ENCODE measurements at places on chromosomes 6 and 20. TPM values are rescaled to one million over a fixed set of nuclear protein-coding genes. Genes with fewer than 3 reads are reported as not detected.

NRSN2 gene
- total RNA-seq, result 9.5 TPM

GMPR gene
- total RNA-seq, result 0.97 TPM

ERVFRD-1 gene
- total RNA-seq, result not detected

SFTA2 gene
- not detected for total RNA-seq

TSBP1 gene
- total RNA-seq, result not detected

KPNA5 gene
- total RNA-seq, result 10.2 TPM

MTHFD1L gene
- total RNA-seq, result 115 TPM

LY6G6F gene
- not detected for total RNA-seq

HLA-DQA1 gene
- 0.97 TPM for total RNA-seq

WFDC5 gene
- not detected for total RNA-seq

CAPN11 gene
- not detected for total RNA-seq

OXT gene
- not detected for total RNA-seq

BNIP5 gene
- not detected for total RNA-seq

OVOL2 gene
- total RNA-seq, result not detected

NHLRC1 gene
- 0.19 TPM for total RNA-seq

FILIP1 gene
- not detected for total RNA-seq

TRIM40 gene
- not detected for total RNA-seq

HLA-DRA gene
- total RNA-seq, result 6.0 TPM

CCN6 gene
- total RNA-seq, result not detected

C6orf47 gene
- 16.9 TPM for total RNA-seq

SLC4A11 gene
- 1.1 TPM for total RNA-seq

NKX2-4 gene
- not detected for total RNA-seq

TASP1 gene
- 8.2 TPM for total RNA-seq

SPINT3 gene
- not detected for total RNA-seq

LAMA5 gene
- 1.1 TPM for total RNA-seq

BPIFB2 gene
- not detected for total RNA-seq

EYS gene
- not detected for total RNA-seq

CD83 gene
- 21.8 TPM for total RNA-seq

GPR63 gene
- total RNA-seq, result 1.5 TPM

PKIB gene
- total RNA-seq, result 0.48 TPM

MDFI gene
- total RNA-seq, result not detected

SLC22A7 gene
- total RNA-seq, result not detected

RBM24 gene
- not detected for total RNA-seq

KIF3B gene
- 38.9 TPM for total RNA-seq

HFE gene
- 1.4 TPM for total RNA-seq

EIF6 gene
- total RNA-seq, result 115 TPM

RBPJL gene
- not detected for total RNA-seq

HSPA12B gene
- not detected for total RNA-seq

AK9 gene
- total RNA-seq, result 2.8 TPM

SLC35F1 gene
- 0.19 TPM for total RNA-seq

HS3ST5 gene
- total RNA-seq, result not detected

APOM gene
- 2.9 TPM for total RNA-seq

RAD21L1 gene
- total RNA-seq, result not detected

FLRT3 gene
- not detected for total RNA-seq

All from activated CD4-positive, alpha-beta memory T cell treated with anti-CD3 and anti-CD28 coated beads for 36 hours (primary cell).